NCI-H2081 treated with DMSO at 0.1 percent for 48 hours (cell line): ENCODE measurements at places on chromosomes 7 and 10.

DNA sequence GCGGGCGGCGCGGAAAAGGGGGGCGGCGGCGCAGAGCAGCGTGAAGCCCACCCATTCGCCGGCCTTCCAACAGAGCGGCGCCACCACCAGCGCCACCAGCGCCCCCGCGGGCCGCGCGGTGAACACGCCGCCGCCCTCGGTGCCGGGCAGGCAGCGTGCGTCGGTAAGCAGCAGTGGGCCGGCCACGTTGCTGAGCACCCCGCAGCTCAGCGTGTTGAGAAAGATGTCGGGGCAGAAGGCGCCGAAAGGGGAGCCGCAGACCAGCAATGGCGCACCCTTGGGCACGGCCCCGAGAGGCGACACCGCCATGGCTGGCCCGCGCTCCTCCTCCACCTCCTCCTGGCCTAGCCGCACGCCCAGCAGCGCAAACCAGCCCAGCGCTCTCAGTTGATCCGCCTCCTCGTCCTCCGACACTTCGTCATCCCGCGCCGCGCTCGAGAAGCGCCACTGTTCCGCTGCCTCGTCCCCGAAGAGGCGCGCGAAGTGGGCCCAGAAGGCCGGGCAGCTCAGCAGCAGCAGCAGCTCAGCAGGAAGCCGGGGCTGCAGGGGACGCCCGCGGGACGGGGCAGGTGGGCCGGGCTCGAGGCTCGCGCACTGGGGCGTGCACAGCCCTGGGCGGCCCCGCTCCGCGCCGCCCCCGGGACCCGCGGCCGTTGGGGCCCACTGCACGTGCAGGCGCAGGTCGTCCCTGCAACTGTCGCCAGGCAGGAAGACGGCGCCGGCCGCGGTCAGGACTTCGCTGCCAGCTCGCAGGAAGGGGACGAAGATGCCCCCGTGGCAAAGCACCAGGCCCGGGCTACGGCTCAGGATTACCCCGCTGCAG lies 623 bp downstream of the TYSND1 start:
- no peak for DNase-seq

DNA sequence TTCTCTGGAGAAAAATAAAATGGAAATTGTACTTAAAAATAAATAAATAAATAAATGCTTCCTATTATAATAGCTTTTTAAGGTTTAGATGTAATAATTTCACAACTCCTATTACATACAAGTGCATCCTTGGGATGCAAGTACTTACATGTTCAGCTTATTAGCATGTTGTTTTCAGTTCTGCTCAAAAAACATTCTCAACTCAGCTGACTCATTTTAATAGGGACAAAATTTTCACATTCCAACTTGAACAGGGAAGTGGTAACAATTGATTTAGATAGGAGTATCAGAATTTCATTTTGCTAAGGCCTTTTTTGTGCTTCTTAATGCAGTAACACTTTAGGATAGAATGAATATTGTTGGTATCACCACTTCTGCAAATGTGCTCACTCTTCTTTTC lies 16.7 kb upstream of the PAPSS2 start:
- no peak for DNase-seq

GRCh38 chr7:2641406-2642393 lies 9.9 kb downstream of the TTYH3 start:
- no peak for DNase-seq

GRCh38 chr10:129466703-129467358 lies at the start of gene MGMT:
TSS of gene MGMT (plus strand) at chr10:129467241.
- no peak for DNase-seq

- no peak for DNase-seq
Observed at GRCh38 chr10:29869593-29869992, 189.8 kb downstream of the JCAD start.

DNA sequence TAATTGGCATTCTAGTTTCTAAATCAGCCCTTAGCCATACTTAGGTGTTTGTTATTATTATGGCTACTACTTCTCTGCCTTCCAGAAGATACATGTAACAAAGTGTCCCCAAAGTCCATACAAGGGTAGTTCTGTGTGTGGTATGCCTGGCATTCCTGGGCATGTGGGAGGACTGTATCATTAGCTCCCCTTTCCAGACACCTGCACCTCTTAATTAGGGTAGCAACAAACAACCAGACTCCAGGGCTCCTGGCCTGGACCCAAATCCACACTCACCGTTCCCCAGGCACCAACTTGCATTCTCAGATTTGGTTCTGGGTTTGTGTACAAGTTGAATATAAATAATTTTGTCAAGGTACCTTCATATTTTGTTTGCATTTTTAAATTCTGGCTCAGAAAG lies 15.5 kb upstream of the CALD1 start:
- no peak for DNase-seq

GRCh38 chr7:30927040-30927439 lies 15.4 kb downstream of the AQP1 start:
- DNase-seq: no peak

- DNase-seq: no peak
Observed at GRCh38 chr10:71849461-71849908, 1.6 kb downstream of the PSAP start.

GRCh38 chr10:14385596-14386593 lies 55.2 kb upstream of the FRMD4A start:
- no peak for DNase-seq

- no peak for DNase-seq
Observed at GRCh38 chr10:123808906-123809305, 82.7 kb downstream of the CPXM2 start.

GRCh38 chr7:50088463-50089129 lies 4.5 kb downstream of the ZPBP start:
- DNase-seq: no peak
